ENCODE measurements at places on chromosomes 11 and 22. TPM values are rescaled to one million over a fixed set of nuclear protein-coding genes. Genes with fewer than 3 reads are reported as not detected.

TSSK2 gene
- not detected for total RNA-seq

CECR2 gene
- total RNA-seq, result under 0.01 TPM

RPS3 gene
- 1,259 TPM for total RNA-seq

MS4A6E gene
- not detected for total RNA-seq

NXPE2 gene
- not detected for total RNA-seq

C1QTNF5 gene
- total RNA-seq, result 0.73 TPM

MMP12 gene
- 0.59 TPM for total RNA-seq
